ENCODE measurements at places on chromosomes 1 and 21.

DNA sequence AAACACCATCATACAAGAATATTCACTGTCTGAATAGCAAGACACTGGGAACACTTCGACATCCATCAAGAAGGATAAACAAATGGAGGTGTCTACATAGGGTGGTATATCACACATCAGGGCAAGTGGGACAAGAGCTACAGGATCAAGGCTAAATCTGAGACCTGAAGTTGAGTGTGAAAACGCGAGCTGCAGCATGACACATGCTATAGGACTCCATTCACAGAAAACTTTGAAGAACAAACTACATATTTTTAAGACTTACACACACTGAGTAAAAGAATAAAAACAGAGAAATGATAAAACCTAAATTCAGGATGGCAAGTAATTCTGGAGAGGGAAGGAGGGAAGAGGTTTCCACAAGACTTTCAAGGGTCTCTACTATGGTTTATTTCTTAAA lies 2.1 kb downstream of the TTC39A start:
- DNase-seq = no peak

GRCh38 chr21:42513151-42513984 lies at the start of gene SLC37A1:
Gene SLC37A1 (plus strand): TSS chr21:42513852. CDS start chr21:42518455, 4,603 bp downstream.
- DNase-seq = no peak

DNA sequence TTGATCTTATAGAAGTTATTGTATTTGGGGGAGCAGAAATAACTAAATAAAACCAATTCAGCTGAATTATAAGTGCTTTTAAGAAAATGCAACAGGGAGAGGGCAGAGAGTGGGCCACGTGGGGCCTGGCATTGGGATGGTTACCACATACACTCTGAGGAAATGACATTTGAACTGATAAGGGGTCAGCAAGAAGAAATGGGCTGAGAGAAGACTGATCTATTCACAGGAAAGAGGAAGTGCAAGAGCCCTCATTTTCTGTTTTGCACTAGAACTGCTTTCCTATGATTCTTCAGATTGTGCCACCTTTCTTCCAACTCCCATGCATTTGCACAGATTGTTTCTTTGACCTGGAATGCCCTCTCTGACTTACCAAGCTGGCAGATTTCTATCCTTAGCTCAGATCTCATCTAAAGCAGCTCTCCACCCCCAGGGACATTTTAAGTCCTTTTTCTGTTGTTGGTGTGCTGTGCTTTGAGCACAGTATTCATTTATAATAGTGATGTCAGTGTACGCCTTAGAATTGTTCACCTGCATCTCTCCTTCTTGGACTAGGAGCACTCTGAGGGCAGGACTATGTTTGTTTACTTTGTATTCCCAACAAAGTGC lies 115.9 kb downstream of the FGGY start:
- DNase-seq = no peak

DNA sequence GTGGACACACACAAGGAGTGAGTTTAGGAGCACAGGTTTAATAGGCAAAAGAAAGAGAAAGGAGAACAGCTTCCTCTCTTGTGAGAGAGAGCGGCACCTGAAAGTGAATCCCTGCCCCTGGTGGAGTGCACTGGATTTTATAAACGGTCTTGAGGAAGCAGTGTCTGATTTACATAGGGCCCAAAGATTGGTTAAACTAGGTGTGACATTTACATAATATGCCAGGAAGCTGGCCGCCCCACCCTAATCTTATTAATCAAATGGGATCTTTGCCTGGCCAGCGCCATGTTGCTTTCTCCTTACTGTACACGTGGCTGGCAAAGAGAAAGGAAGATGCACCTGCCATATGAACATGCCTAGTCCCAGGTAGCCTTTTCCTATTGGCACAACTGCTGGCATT lies 38.7 kb downstream of the CFH start:
- peak; percentile 3 for DNase-seq

DNA sequence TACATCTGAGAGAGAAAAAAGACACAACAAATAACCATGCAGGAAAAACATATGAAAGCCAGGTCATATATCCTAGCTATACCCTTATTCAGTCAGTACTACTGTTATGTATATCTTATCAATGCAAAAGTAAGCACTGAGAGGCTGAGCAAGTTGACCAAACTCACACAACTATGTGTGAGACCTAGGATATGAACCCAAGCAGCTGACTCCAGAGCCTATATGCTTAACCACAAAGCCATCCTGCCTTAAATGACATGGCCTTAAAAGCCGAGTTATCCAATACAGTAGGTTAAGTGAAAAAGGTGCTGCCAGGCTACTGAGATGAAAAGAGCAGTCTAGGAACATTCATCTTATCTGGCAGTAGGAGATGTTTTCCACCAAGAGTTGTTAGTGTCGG lies 151.6 kb downstream of the RERE start:
- DNase-seq = no peak

GRCh38 chr1:181777286-181777685 lies 284.2 kb downstream of the ZNF648 start:
- no peak for DNase-seq

DNA sequence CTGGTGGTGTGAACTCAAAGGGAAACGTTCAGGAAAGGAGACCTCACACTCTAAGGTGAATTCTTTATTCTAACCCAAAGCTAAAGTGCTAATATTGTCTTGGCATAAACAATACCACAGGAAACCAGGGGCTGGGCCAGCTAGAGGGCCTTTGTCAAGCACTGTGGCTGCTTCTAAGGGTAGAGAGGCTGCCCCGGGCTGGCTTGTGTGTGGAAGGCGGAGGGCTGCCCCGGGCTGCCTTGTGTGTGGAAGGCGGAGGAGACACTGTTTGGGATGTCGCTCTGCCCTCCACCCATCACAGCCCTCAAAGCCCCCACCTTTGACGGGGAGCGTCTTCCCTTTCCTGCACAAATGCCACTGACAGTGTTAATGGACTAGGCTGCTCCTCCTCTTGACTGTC lies 216.8 kb downstream of the TOMM20 start:
- no peak for DNase-seq

GRCh38 chr21:42443181-42443785 lies 39.6 kb downstream of the UBASH3A start:
- no peak for DNase-seq

Data from mesendoderm (in vitro differentiated cells).